HFFc6 (cell line): ENCODE measurements at places on chromosomes 16 and 17. TPM values are rescaled to one million over a fixed set of nuclear protein-coding genes. Genes with fewer than 3 reads are reported as not detected.

TERB1 gene
- 0.07 TPM in 1 of 3 replicates, not detected in the others for total RNA-seq

LITAFD gene
- not detected in 3 replicates for total RNA-seq

ACSM2B gene
- total RNA-seq: not detected in 3 replicates

ZPBP2 gene
- not detected in 3 replicates for total RNA-seq

KRT39 gene
- total RNA-seq: not detected in 3 replicates

SNX20 gene
- total RNA-seq: not detected in 3 replicates

ASPHD1 gene
- total RNA-seq: 5.1 to 15.3 TPM (median 6.5 TPM) in 3 replicates

PDE6G gene
- 0.37 and 0.42 TPM in 2 replicates for total RNA-seq

UMOD gene
- not detected in 3 replicates for total RNA-seq

CD300A gene
- total RNA-seq: not detected in 3 replicates

ODAD4 gene
- total RNA-seq: 0.69 to 1.6 TPM (median 1.1 TPM) in 3 replicates

C17orf107 gene
- 0.86 and 1.5 TPM in 2 replicates for total RNA-seq

TP53TG3 gene
- 0.29 TPM in 1 of 3 replicates, not detected in the others for total RNA-seq

HSD11B2 gene
- total RNA-seq: 0.13 TPM in 1 of 3 replicates, not detected in the others

NOXO1 gene
- total RNA-seq: 0.59 to 0.65 TPM in 2 of 3 replicates, not detected in the other

SKAP1 gene
- total RNA-seq: not detected in 3 replicates

EPN3 gene
- total RNA-seq: 0.05 TPM in 1 of 3 replicates, not detected in the others

TAC4 gene
- not detected in 3 replicates for total RNA-seq

TNP2 gene
- total RNA-seq: not detected in 3 replicates

ITPRIPL2 gene
- total RNA-seq: 39.1 to 54.8 TPM (median 52.1 TPM) in 3 replicates

EXOC3L1 gene
- 0.18 TPM in 1 of 3 replicates, not detected in the others for total RNA-seq

RUNDC3A gene
- not detected in 3 replicates for total RNA-seq

SLC9A5 gene
- total RNA-seq: 3.5 to 3.7 TPM (median 3.7 TPM) in 3 replicates

CSH1 gene
- total RNA-seq: not detected in 3 replicates

WFDC1 gene
- total RNA-seq: 2.6 and 34.2 TPM in 2 replicates

TMUB2 gene
- 33.4 to 37.4 TPM (median 36.8 TPM) in 3 replicates for total RNA-seq

CHMP1A gene
- total RNA-seq: 85.6 to 90.7 TPM (median 88.1 TPM) in 3 replicates

SDR42E1 gene
- not detected in 2 replicates for total RNA-seq

PIPOX gene
- total RNA-seq: 0.17 to 0.69 TPM (median 0.34 TPM) in 3 replicates

IL21R gene
- total RNA-seq: 0.96 to 1.9 TPM (median 1.1 TPM) in 3 replicates

KRTAP3-2 gene
- total RNA-seq: not detected in 3 replicates

TBC1D3H gene
- not detected in 3 replicates for total RNA-seq

KRT17 gene
- 1.5 and 2.9 TPM in 2 replicates for total RNA-seq

PABPN1L gene
- not detected in 2 replicates for total RNA-seq

TMC5 gene
- not detected in 3 replicates for total RNA-seq

CORO1A gene
- 3.6 to 4.1 TPM (median 3.9 TPM) in 3 replicates for total RNA-seq

RPL26 gene
- 1,369 and 1,427 TPM in 2 replicates for total RNA-seq

BLTP2 gene
- total RNA-seq: 158 to 161 TPM (median 158 TPM) in 3 replicates

ERAL1 gene
- 45.6 to 46.4 TPM (median 46.1 TPM) in 3 replicates for total RNA-seq

TP53TG3B gene
- not detected in 3 replicates for total RNA-seq

ADGRG3 gene
- total RNA-seq: not detected in 3 replicates

GP1BA gene
- total RNA-seq: not detected in 3 replicates

OR1D5 gene
- not detected in 3 replicates for total RNA-seq

CTF1 gene
- total RNA-seq: 13.0 to 16.2 TPM (median 13.4 TPM) in 3 replicates

NSMCE1 gene
- 66.5 to 68.3 TPM (median 67.5 TPM) in 3 replicates for total RNA-seq

TUBD1 gene
- total RNA-seq: 1.6 to 4.9 TPM (median 4.0 TPM) in 3 replicates

UNC45B gene
- total RNA-seq: not detected in 3 replicates

SPATA22 gene
- not detected in 3 replicates for total RNA-seq

MMP2 gene
- 553 to 622 TPM (median 555 TPM) in 3 replicates for total RNA-seq

KRT31 gene
- 0.09 TPM in 1 of 3 replicates, not detected in the others for total RNA-seq
